ENCODE measurements at places on chromosomes 6 and 20. TPM values are rescaled to one million over a fixed set of nuclear protein-coding genes. Genes with fewer than 3 reads are reported as not detected.
A peak's percentile ranks its signal among the peaks of the same experiment; 100 is the strongest.

TCF15 gene
- 5.3 TPM for polyA plus RNA-seq

SUMO4 gene
- 1.7 TPM for polyA plus RNA-seq

EPPIN gene
- 0.16 TPM for polyA plus RNA-seq

BNIP5 gene
- polyA plus RNA-seq: 0.14 TPM

AGER gene
- 8.6 TPM for polyA plus RNA-seq

GABRR1 gene
- 1.2 TPM for polyA plus RNA-seq

DNA sequence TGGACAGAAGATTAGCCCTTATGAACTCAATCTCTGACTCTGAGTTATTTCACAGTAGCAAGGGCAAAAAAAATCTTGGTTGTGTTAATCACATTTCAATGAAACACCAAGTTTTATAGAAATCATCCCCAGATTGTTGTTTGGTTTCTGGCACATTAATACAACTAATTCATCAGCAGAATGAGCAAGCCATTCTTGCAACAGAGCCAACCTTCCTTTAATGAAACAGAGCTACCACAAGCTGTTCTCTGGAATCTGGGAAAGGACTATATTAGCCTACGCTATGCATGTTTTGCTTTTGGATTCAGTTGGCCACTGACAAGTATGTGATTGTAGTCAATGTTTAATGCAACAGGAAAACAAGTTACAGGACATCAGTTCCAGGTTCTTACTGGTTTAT lies 13.8 kb upstream of the POPDC3 start:
- peak; percentile 67 for DNase-seq

GRCh38 chr6:155543166-155543847 lies 87.7 kb upstream of the NOX3 start:
- no peak for DNase-seq

DNA sequence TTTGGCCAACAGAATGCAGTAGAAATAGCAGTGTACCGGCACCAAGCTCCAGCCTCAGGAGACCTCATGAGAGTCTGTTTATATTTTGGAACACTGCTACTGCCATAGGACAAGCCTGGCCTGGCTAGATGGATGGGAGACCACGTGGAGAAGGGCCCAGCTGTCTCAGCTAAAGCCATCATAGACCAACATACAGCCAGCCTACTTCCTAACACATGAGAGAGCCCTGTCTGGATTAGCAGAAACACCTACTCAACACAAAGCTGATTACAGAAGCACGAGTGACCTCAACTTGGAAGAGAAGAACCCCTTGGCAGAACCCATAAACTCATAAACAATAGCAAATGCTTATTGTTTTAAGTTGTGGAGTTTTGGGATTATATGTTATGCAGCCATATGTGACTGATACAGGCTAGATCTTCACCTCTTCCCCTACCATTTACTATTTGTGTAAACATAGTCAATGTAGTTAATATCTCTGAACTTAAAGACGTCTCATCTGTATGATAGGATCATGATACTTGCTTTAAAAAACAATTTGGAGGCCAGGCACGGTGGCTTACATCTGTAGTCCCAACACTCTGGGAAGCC lies 199.4 kb upstream of the ZNF217 start:
- peak; percentile 46 for DNase-seq

DNA sequence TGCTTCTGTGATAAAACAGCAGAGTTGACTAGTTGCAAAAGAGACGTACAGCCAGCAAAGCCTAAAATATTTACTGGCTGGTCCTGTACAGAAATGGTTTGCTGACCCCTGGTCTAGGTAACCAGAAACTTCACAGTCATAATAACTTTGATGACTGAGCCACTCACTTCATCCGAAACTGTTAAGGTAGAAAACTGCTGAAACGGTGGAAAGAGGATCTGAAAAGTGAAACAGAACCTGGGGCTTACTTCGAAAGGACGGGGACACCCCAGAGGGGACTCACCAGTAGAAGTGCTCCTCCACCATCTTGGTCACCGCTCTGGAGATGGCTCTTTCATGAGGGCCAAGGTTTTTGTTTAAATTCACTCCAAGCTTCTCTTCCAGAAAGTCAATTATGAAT lies 16.4 kb downstream of the FAXC start:
- no peak for DNase-seq

DNA sequence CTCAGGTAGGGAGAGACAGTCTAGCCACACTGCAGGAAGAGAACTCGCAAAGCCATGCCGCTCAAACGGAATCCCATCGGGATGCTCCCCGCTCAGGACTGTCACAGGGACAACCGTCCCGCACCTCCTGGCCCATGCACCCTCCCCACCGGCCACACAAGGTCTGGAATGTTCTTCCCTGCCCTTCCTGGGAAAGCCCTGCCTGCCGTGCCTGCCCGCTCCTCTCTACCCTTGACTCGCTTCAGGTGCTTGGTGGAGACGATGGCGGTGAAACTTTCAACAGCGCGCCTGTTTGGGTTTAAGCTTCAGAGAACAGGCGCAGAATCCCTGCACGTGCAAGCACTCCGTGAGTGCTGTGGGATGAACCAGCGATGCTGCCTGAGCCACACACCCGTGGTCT lies 20.6 kb downstream of the TAF4 start:
- no peak for DNase-seq

DNA sequence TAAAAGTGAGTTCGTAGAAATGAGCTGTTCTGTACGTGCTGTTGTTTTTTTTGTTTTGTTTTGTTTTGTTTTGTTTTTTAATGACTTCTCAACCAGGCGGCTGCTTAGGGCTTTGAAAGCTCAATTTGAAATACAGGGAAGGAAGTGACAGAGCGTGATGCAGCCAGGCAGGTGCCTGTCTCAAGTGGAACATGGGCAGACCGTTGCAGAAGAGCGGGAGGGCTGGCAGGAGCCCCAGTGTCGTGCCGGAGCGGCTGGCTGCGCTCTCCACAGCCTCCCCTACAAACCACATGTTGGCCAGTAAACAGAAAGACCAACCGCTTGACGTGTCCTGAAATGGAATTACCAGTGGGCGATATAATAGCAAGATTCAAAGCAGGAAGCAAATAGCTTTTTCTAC lies 164.9 kb upstream of the RREB1 start:
- DNase-seq: peak; percentile 64

GRCh38 chr6:106385530-106385929 lies 25.0 kb downstream of the CRYBG1 start:
- DNase-seq: no peak

- DNase-seq: no peak
Observed at GRCh38 chr6:43125555-43125954, 45.5 kb upstream of the SRF start.

DNA sequence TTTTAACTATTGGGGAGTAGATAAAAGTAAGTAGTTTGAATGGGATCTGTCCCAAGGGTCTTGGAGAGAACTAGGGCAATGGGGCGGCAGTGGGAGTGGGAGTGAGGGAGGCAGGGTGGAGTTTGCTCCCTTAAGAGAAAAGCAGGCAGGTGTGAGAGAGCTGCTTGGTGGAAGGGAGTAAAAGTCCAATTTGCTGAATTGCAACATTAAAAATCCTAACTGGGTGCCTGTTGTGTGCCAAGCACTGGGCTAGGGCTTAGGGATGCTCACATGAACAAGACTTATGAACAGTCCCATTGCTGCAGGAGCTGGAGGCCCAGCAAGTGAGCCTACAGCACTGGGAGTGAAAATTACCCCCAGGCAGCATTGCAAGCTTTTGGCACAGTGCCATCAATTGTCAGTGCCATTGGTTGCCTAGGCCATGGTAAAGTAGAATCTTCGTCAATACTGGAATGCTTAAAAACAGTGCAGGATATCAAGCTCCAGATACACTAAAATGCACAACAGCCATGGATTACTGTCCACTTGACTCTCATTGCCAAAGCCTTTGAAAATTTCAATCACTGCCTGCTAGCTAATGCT lies 277.7 kb upstream of the JARID2 start:
- DNase-seq: no peak

- no peak for DNase-seq
Observed at GRCh38 chr6:151027936-151028838, 162.7 kb downstream of the MTHFD1L start.

GRCh38 chr6:35239581-35239980 lies 20.0 kb upstream of the ZNF76 start:
- DNase-seq: no peak
